CD4-positive, alpha-beta T cell treated with Interleukin-4 for 1 hour (primary cell): ENCODE measurements at places on chromosomes 3 and 15.

DNA sequence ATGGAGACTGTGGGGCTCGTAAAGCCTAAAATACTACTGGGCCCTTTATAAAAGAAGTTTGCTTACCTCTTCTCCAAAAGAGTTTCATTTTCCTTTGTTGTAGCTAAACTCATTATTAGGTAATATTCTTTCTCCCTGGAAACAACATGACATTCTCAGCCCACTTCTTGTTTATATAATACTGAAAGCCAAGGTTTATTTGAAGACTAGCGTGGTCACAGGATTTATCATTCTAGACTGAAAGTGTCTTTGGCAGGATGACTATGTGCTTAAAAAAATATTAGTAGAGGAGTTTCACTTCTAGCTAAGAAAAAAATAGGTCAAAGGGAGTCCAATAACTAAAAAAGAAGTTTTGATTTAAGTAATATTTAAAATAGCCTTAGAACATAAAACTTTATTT lies 1085.2 kb upstream of the CADM2 start:
- no peak for DNase-seq

DNA sequence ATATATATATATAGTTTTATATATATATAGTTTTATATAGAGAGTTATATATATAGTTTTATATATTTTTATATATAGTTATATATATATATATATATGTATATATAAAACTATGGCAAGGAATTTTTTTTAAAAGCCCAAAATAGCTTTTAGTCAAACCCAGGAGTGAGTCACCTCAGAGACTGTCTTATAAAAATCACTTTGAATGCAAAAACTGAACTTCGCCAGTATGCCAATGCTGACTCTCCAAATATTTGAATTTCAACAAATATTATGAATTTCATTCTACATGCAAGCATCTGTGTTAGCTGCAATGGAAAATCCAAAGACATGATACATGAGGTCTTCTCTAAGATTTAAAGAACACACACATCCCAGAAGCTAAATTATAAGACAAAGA lies 132.8 kb upstream of the NR2F2 start:
- DNase-seq = no peak

GRCh38 chr15:35305031-35305550 lies 220.0 kb upstream of the NANOGP8 start:
- no peak for DNase-seq

DNA sequence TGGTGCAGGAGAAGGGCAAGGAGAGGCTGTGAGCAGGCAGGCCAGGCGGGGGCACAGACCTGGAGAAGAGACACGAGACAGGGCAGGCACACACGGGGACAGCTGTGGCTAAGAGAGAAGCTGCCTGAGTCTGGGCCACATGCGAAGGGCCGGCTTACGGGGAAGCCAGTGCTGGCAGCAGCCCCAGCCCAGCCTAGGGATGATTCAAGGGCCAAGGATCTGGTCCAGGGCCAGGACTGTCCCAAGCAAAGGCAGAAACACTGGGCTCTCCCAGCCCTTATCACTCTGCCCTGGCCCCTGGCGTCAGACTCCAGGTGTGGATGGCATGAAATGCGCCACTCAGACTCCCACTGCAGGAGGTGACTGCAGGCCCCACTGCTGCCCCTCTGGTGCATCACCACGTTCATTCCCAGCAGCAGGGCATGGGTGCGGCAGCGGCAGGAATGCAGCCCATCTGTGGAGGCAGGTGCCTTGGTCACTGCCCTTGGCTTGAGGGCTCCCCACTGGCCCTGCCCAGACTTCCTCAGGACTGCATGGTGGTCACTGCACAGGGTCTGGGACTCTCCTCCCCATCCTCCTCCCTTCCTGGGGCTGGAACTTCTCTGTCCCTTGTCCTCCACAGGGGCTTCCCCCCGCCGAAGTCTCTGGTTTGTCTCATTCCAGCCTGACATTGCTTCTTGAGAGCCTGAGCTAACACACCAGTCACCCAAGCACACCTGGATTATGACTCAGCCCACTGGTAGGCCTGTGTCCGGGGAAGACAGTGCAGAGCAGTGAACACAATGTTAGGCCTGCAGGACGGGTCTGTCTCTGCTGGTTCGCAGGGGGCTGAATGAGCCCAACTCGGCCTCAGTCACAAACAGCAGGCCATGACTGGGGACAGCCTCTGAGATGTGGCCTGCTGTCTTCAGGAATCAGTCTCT lies 69.3 kb downstream of the TBC1D2B start:
- DNase-seq = no peak

DNA sequence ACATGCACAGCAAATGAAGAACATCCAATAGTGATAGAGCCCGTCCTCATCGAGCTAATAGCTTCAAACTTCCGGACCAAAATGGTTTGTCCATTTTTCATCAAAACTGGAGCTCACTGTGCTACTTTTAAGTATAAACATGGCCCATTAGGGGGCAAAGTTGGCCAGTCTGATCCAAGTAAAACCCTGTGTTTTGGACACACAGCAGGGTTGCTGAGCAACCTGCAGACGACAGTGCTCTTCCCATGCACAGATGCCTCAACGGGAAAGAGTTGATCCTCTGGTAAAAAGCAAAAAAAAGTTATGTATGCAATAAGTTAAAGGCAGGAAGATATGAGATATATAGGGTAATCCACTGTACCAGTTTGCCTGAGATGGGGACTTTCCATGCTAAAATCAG lies 244.0 kb upstream of the THBS1 start:
- no peak for DNase-seq

GRCh38 chr3:197833930-197834715 lies 43.1 kb downstream of the LRCH3 start:
- no peak for DNase-seq

- peak; percentile 37 for DNase-seq
Observed at GRCh38 chr15:62254137-62254934, 89.3 kb upstream of the C2CD4B start.

DNA sequence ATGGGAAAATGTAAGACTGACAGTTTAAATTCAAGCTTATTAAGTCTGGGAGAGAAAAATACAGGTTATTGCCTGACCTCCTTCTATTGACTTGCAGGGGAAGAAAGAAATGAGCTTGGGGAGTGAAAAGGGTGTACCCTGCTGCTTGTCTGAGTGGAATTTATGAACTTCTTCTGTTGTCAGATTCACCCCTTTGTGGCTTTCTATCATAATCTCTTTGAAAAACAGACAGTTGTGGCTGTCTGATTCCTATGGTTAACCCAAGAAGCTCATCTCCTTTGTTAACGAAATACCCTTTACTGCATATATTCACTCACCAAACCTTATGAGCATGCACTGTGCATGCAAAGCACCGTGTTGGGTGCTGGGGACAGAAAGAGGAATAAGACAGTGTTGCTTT lies 22.5 kb downstream of the GPD1L start:
- DNase-seq = no peak

DNA sequence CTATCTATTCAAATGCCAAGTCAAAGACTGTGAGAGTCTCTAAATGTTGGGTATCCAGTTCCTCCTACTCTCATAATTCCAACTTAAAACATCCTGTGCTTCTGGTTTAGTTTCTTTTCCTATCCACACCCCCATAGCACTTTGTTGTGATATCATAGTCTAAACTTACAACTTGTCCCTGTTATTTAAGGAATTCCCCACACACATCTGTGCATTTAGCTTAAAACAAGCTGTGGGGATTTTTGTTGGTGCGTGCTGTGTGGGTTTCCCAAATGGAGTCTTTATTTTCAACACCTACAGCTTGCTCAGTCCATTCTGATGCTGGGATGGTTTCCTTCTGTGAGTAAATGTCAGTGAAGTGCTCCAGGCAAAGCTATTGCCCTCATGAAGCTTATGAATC lies 167.3 kb downstream of the GMNC start:
- DNase-seq = no peak

GRCh38 chr3:177487635-177488186 lies 290.4 kb upstream of the TBL1XR1 start:
- no peak for DNase-seq

GRCh38 chr3:195270079-195270816 lies 711 bp downstream of the XXYLT1 start:
- no peak for DNase-seq

GRCh38 chr3:104878395-104878794 lies 488.3 kb upstream of the ALCAM start:
- no peak for DNase-seq

DNA sequence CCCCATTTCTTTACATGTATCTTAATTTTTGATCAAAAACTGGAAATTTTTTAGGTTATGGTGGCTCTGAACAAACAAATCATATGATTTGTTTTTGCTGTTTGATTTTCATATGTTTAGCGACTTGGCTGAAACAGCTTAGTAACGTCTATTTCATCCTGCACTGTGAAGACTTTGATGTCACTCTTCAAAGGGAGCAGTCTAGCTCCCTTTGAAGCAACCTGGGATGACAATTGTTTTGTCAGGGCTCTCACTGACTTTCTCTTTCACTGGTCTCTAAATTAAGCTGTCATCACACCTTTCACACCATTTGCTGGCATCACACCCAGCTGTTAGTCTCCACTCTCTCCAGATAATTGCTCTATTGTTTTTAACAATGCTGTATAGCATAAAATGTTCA lies 896.9 kb downstream of the IGSF11 start:
- no peak for DNase-seq

DNA sequence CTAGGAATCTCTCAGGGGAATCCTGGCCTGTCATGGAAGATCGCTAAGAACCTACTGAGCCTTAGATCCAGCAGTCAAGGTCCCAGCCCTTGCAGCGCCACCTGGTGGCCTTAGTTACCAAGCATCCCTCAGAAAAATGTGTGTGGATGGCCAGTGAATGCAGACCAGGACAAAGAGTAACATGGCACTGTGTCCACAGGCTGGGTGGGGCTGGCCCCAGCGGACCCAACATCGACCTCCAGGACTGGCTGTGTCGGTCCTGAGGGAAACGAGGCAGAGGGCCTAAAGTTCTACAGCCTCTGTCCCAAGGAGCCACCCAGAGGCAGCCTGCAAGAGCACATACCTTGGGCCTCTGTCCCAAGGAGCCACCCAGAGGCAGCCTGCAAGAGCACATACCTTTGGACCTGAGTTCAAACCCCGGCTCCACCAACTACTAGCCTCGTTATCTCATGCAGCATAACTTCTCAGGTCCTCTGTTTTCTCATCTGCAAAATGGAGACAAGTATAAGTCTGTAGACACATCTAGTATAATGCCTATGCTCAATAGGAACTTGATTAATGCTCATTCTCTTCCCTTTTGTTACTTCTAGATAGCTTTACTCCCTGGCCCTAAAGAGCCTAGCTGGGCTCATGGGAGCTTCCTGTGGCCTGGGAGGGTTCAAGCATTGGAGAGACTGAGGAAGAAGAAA lies 57.5 kb upstream of the HERC1 start:
- DNase-seq = peak; percentile 76

GRCh38 chr3:5309171-5309570 lies 121.7 kb downstream of the EDEM1 start:
- no peak for DNase-seq

GRCh38 chr3:76222201-76222600 lies 436.9 kb upstream of the ZNF717 start:
- no peak for DNase-seq

GRCh38 chr15:60130398-60130797 lies 126.3 kb downstream of the FOXB1 start:
- DNase-seq = no peak

- DNase-seq = no peak
Observed at GRCh38 chr3:45777111-45777745, 19.1 kb downstream of the SLC6A20 start.

DNA sequence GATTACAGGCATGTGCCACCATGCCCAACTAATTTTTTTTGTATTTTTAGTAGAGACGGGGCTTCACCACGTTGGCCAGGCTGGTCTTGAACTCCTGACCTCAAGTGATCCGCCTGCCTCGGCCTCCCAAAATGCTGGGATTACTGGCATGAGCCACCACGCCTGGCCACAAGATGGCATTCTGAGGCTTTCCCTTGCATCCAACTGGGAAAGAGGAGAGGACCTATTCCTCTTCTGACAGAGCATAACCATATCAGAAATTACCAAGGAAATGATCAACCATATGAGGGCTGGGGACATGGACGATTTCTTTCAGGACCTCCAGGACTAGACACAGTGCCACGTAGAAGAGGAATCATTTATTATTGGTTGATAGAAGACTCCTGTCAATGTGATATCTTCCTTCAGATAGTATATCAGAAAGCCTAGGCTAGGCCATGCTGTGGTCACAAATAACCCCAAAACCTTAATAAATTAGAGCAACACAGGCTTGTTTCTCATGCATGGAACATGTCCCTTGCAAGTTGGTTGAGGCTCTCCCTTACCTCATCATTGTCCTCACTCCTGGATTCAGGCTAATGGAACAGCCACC lies 372.3 kb upstream of the IL12A start:
- DNase-seq = no peak

DNA sequence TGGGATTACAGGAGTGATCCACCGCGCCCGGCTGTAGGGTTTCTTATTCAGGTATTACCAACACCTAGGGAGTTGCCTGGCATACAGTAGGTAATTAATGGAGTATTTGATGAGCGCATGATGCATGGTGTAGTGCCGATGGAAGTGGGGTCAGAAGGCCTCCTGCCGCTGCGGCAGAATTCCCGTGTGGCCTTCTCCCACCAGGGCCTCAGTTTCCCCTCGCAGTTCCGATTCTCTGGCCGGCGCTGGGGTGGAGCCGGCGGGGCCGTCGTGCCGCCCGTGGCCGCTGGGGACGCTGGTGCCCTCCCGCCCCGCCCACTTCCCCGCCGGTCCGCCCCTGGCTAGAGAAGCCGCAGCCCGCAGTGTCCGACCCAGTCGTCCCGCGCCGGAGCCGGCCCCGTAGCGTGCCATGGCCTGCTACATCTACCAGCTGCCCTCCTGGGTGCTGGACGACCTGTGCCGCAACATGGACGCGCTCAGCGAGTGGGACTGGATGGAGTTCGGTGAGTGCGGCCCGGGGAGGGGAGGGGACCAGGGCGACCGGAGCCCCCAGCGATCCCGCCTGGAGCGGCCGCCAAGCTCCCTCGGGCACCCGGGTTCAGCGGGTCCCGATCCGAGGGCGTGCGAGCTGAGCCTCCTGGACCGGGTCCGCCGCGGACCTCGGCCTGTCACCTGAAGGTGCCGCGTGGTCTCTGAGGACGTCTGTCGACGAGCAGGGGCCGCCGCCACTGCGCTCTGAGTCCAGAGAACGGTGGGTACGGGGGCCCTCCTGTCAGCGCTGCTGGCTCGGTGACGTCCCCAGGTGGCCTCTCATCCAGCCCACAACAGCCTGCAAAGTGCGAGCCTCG lies at the start of gene IRAK2:
Gene IRAK2 (plus strand): TSS at position 374 of the 848 bp plus-strand sequence. CDS start 36 bp downstream, at position 410.
- peak; percentile 61 for DNase-seq

DNA sequence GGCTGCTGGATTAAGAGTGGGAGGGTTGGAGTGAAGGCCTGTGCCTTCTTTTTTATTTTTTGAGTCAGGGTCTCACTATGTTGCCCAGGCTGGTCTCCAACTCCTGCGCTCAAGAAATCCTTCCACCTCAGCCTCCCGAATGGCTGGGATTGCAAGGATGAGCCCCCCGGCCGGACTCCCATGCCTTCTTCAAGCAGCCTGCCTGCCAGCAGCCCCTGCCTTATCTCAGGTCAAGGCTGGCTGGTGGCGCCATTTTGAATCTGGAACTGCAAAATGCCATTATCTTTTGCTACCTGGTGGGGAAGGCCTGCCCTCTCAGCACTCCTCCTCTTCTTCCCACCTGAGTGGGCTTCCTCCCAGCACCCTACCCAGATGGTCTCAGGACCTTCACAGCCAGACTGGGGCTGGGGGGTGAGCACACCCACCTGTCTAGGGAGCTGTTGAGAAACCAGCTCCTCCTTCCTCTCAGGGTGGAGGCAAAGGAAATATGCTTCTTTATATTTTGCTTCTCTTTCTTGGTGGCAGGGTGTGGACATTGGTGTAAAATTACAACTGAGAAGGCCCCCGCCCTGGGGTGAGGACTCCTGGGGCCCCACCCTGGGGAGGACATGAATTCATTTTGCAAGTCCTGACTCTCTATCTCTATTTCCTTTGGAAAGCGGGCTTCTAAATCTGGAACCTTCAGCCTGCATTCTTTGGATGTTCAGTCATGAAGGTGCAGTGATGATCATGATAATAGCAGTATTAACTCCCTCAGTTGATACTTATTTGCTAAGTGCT lies 7.7 kb upstream of the FLNB start:
- DNase-seq = no peak
